ENCODE measurements at places on chromosomes 16 and 17.

DNA sequence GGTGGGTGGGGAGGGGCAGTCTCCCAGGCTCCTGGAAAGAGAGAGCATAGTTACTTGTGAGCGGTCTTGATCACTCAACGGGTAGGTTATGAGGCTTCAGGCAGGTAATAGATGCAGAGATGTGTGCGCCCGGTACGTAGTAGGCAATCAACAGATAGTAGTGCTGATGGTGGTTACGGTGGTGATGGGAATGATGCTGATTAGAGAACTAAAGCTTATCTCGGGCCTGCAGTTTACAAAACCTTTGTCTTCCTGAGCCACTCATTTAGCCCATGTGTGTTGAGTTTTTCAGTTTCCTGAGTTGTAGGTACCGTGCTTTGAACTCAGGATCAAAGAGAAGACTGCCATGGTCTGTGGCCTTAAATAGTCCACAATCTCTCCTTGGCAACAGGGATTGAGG, 401.0 kb downstream of the SNX29 start:
- DNase-seq = no peak

DNA sequence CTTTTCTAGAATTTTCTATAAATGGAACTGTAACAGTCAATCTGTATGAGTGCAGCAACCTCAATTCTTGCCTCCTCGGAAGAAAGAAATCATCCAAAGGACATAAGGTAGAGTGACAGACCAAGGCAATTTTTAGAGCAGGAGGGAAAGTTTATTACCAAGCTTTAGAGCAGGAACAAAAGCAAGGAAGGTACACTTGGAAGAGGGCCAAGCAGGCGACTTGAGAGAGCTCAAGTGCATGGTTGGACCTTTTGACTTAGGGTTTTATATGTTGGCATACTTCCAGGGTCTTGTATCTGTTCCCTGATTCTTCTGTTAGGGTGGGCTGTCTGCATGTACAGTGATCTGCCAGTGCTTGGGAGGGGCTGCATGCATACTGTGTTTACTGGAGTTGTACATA, 50.3 kb downstream of the SCNN1G start:
- no peak for DNase-seq

- no peak for DNase-seq
Observed at GRCh38 chr16:55372792-55373488, 48.9 kb downstream of the IRX6 start.

- no peak for DNase-seq
Observed at GRCh38 chr17:1150863-1151600, 28.7 kb downstream of the ABR start.

GRCh38 chr16:67833030-67833414, 9.1 kb upstream of the THAP11 start:
- DNase-seq = no peak

DNA sequence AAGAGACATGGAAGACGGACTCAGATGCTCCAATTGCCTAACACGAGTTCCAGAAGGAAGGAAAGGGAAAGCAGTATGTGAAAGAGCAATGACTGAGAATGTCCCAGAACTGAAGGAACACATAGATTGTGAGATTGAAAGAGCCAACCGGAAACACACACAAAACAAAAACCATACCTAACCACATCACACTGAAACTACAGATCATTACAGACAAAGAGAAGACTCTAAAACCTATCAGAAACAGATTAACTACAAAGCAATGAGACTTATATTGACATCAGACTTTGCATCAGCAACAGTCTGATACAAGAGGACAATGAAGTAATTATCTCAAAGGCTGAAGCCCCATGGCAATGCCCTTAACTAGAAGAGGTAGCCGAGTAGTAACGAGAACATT, 45.6 kb upstream of the CLEC18B start:
- no peak for DNase-seq

DNA sequence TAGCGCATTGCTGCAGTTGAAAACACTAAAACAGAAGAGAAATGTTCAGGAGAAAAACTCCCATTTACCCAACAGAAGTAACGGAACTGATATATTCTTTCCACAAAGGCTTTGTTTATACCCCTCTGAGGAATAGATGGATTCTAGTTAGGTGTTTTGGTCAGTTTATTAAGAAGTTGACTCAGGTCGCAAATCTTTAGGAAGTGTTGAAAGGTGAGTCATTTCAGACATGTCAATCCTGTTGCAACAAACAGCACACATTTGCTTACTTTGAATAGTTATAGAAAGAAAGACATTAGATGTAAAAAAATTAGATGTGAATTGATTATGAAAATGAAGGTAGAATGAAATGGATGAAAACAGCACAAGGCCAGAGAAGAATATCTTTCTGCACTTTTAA, 941.0 kb downstream of the KCNJ2 start:
- no peak for DNase-seq
